ENCODE measurements at places on chromosomes 16 and 17. TPM values are rescaled to one million over a fixed set of nuclear protein-coding genes. Genes with fewer than 3 reads are reported as not detected.

The KRTAP16-1 gene
- not detected for polyA plus RNA-seq

The CLEC18A gene
- 1.1 TPM for polyA plus RNA-seq

The WSCD1 gene
- polyA plus RNA-seq, result 42.5 TPM

The FA2H gene
- not detected for polyA plus RNA-seq
